ENCODE measurements at places on chromosomes 12 and 14.

- DNase-seq = no peak
These were observed 277.6 kb downstream of the SOX5 start for GRCh38 chr12:23671881-23672280.

GRCh38 chr12:127785540-127785939 is 481.4 kb upstream of the TMEM132C start:
- peak; percentile 76 for DNase-seq

- DNase-seq = no peak
These were observed 224.5 kb downstream of the BCL11B start for GRCh38 chr14:99047441-99048031.

DNA sequence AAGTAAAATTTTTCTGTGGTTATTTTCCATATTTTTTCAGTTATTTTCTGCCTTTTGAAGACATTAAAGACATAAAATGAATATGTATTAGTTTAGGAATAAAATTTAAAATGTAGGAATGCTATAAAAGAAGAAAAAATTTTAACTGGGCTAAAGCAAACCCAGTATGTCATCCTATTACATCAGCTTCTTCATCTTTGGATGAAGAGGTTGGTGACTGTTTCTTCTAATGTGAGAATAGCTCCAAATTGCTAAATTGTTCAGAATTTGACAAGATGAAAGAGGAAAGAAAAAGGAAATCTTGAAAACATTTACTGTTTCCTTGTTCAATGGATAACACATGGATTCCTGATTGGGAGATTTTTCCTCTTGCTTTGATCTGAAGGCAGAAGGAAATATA is 52.7 kb upstream of the PZP start:
- no peak for DNase-seq

GRCh38 chr12:52335598-52336262 is 14.5 kb upstream of the KRT83 start:
- DNase-seq = no peak

- DNase-seq = no peak
These were observed 23.8 kb upstream of the LRTM2 start for GRCh38 chr12:1796515-1797010.

DNA sequence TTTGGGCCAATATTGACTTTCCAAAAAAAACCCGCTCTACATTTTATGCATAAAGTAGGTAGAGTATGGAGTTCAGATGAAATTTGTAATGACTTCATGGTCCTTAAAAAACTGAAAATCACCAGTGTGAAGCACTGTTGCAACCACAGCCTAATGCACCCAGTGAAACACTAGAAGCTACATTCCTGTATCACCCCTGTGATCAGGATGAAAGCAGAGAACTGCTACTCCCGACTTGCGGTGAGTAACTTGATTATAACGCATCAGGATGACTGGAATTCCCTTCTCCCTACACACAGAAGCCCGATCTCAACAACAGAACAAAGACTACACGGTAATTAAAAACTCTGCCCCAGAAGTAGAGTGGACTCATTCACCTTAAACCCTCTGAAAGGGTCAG is 33.8 kb downstream of the SPTB start:
- DNase-seq = no peak

DNA sequence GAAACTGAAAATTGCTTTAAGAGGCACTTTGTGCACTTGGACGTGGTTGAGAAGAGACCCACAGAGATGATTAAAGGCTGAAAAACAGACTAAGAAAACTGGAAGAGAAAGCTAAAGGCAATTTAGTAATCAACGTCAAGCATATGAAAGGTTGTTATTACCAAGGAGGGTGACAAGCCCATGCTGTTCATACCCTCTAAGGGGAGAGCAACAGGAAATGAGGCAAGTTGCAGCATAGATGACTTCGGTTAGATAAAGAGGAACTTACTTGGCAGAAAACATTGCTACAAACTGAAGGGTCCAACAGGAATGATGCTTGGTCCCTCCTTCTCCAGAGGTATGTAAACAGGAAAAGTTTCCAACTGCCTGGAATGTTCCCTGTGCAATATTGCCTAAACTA is 107.8 kb downstream of the DUSP6 start:
- DNase-seq = no peak

GRCh38 chr12:6925239-6925539 is 2.6 kb upstream of the ATN1 start:
- DNase-seq = peak; percentile 91

DNA sequence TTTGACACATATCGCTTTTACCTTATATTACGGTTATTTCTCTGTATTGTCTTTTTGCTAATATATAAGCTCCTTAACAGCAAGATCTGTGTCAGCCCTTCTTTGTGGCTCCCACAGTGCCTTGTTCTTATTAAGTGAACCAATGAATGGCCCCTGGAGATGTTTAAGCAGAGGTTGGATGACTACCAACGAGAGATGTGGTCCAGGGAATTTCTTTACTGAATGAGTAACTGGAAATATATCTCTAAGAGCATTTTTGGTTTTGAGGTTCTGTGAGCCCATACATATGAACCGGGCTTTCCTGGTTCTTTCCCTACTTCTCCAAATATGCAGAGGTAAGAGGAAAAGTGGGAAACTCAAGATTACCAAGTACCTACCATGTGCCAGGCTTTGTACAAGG is 23.5 kb downstream of the CALCOCO1 start:
- no peak for DNase-seq

DNA sequence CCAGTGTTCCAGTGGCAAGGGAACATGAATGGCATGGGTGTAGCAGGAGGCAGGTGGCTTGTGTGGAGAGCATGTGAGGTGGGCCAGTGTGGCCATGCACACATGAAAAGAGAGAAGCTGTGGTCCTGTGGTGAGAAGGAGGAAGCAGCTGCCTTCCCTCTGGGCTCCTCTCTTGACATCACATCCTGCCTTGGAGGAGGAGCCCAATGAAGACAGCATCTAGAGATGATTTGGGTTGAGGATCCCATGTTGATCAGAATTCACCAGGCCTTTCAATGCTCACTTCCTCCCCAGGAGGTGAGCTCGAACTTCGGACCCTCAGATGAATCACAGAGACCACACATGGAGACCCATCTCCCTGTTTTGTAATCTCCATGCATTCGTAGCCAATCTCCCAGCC is 82.6 kb downstream of the LRRC74A start:
- no peak for DNase-seq

DNA sequence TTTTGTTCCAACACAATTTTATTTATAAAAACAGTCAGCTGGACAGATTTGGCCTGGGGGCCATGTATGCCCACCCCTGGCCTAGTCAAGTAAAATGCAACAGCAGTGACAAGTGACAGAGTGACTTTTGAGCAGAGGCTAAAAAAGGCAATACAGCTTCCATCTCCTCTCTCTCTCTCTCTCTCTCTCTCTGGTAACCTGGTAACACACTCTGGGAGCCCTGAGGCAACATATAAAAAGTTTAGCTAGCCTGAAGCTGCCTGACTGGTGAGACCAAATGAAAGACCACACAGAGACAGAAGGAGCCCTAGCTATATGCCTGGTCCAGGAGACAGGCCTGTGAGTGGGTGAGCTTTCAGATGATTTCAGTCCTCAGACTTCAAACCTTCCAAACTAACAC is 105.4 kb downstream of the DENND5B start:
- DNase-seq = no peak
